ENCODE measurements at places on chromosomes 7 and 10.

- no peak for DNase-seq
These were observed 43.1 kb downstream of the MBL2 start for GRCh38 chr10:52729271-52730104.

DNA sequence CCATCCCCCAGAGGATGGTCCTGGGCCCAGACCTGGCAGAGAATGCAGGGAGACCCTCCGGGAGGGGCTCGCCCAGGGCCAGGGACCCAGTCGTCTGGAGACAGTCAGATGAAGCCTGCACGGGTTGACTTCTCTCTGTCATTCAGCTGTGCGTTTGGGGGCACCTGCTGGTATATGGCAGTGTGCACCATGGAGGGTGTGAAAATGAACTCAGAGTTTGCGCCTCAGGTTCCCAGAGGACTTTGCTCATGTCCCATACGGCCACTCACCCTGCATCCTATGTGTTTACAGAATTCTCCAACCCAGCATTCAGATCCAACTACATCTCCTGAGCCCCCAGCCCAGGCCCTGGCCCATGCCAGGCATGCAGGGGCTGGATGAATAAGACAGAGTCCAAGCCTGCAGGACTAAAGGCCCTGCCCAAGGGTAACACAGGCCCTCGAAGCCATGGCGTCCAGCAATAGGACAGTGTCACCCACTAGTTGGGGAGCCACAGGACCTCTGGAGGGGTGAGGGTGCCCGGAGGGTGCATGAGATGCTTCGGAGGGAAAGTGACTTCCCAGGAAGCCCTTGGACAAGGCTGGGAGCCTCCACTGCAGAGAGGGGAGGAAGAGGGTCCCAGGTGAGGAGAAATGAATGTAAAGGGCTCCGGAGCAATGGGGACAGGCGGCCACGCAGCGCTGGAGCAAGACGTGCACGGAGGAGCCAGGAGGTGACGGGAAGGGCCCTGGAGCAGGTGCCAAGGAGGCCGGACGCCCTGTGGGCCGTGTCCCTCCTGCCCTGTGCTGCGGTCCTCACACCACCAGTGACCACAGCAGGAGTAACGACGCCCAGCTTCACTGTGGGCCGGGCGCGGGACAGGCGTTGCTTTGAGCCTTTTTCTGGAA, 36.3 kb downstream of the CALML3 start:
- no peak for DNase-seq

GRCh38 chr7:137209151-137209817, 134.2 kb downstream of the PTN start:
- no peak for DNase-seq

DNA sequence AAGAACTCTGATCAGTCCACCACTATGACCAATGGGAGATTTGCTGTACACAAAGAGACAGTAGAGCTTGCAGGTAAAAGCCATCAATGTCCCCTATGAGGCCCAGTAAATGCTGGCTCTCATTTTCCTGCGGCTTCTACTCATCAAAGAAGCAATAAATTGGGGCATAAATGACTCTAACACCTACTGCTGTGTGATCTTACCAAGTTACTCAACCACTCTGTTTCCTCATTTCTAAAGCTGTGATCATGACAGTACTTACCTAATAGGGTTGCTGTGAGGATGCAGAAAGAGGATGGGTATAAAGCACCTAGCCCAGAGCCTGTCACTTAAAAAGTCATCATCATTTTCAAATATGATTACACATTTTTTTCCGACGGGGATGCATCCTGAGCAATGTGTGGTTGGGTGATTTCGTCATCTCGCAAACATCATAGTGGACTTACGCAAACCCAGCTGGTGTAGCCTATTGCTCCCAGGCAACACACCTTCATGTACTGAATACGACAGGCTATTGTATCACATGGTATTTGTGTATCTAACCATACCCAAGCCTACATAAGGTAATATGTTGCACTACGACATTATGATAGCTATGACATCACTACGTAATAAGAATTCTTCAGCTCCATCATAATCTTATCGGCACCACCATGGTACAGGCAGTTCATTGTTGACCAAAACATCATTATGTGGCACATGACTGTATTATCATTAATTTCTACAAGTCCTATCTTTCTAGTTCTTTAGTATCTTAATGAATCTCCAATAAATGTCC, 7.1 kb upstream of the MGMT start:
- DNase-seq = no peak

- no peak for DNase-seq
These were observed 35.0 kb downstream of the JAKMIP3 start for GRCh38 chr10:132100556-132101349.

- DNase-seq = no peak
These were observed 166.7 kb upstream of the BET1 start for GRCh38 chr7:94170836-94171235.

DNA sequence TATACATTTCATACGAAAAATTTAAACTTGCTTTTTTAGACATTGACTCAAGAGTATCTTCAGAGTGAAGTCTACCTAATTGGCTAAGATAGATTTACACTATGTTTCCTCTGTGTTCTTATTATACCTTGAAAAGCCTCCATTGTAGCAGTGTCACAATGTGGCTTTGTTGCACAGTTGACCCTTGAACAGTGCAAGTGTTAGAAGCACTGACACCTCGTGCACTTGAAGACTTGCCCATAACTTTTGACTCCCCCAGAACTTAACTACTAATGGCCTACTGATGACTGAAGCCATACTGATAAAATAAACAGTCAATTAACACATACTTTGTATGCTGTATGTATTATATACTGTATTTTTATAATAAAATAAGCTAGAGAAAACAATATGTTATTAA, 84.3 kb downstream of the CPED1 start:
- DNase-seq = no peak

- DNase-seq = no peak
These were observed 36.8 kb upstream of the DPYSL4 start for GRCh38 chr10:132149917-132150316.

DNA sequence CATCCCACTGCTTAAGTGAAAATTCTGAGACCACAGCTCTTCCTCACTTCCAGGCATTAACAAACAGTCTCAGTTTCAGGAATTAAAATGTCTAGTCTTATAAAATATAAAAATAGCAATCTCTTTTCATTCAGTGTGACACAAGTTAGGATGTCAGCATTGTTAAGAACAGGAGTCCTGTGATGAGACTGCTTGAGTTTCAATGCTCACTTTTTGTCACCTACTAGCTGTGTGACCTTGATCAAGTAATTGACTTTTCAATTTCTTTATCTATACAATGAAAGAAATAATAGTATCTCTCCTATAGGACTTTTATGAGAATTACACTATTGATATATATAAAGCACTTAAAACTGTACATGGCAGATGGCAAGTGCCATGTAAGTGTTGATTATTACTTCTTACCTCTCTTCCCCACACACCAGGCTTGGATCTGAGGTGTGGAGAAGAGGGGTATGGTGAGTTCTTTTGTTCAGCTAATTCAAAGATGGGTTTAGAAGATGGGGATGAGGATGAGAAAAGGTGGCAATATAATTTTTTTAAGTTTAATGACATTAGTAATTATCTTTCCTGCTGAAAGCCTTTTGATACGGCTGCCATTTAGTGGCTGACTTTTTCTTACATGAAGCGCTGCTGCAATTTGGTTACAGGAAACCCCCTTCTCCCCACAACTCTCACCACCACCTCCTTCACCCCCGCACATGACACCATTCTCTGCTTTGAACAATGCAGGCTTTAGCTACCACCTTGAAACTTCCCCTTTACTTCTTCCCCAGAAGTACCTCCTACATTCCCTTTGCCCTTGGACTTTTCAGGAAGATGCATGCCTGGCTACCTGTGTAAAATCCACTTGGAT, 20.8 kb upstream of the HYAL4 start:
- no peak for DNase-seq

DNA sequence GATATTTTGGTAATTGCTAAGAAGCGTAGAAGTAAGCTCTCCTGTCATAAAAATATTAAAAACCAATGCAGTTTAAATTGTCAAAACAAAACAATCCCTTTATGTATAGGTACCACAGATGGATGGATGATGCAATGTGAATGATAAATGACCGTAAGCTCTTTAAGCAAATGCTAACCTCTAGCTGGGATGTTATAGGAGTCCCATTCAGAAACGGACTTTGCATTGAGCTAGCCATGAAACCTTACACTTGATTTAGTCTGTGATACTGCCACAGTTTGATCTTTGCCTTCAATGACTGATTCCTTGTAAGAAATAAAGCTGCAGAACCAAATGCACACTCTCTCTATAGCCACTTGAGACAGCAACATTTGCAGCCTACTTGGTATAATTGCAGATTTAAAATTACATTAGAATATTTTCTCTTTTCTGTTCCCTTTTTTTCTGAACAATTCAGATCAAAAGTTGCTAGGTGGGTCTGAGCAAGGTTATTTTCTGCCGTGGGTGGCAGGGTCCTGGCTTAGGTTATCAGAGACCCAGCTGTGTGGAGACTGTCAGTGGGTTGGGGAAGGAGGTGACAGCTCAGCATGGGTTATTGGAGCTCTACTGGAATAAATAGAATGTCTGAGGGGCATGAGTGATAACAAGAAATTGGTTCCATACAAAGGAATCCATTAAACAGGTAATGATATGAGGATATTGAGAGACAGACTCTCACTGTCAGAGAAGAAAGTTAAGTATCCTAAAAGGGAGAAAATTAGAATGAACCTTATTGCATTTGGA, 258.8 kb upstream of the CDC14C start:
- no peak for DNase-seq

- DNase-seq = no peak
These were observed 14.4 kb upstream of the GSTK1 start for GRCh38 chr7:143248761-143249354.

DNA sequence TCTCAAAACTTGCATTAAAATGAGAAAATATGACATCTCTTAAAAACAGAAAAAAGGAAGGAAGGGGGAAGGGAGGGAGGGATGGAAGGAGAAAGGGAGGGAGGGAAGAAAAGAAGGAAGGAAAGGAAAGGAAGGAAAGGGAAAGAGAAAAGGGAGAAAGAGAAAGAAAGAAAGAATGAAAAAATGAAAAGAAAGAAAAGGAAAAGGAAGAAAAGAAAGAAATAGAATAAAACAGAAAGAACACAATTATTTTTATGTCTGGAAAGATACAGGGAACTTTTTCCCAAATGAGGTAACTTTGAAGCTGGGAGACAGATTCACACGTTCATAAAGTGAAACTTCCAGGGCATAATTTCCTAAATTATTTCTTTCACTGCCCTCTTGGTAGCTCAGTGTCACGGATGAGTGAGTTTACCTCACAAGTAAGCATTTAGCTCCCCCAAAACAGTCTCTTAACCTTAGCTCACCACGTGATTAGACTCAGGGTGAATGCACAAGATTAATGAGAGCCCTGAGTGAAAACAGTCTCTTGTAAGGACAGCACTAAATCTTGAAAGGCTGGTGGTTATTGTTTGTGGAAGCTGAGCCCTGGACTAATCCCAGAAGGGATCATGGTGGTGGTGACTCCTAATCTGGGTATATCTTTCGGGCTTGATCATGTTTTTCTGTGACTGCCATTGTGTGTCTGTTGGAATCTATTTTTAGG, 74.1 kb upstream of the HDAC9 start:
- DNase-seq = no peak

DNA sequence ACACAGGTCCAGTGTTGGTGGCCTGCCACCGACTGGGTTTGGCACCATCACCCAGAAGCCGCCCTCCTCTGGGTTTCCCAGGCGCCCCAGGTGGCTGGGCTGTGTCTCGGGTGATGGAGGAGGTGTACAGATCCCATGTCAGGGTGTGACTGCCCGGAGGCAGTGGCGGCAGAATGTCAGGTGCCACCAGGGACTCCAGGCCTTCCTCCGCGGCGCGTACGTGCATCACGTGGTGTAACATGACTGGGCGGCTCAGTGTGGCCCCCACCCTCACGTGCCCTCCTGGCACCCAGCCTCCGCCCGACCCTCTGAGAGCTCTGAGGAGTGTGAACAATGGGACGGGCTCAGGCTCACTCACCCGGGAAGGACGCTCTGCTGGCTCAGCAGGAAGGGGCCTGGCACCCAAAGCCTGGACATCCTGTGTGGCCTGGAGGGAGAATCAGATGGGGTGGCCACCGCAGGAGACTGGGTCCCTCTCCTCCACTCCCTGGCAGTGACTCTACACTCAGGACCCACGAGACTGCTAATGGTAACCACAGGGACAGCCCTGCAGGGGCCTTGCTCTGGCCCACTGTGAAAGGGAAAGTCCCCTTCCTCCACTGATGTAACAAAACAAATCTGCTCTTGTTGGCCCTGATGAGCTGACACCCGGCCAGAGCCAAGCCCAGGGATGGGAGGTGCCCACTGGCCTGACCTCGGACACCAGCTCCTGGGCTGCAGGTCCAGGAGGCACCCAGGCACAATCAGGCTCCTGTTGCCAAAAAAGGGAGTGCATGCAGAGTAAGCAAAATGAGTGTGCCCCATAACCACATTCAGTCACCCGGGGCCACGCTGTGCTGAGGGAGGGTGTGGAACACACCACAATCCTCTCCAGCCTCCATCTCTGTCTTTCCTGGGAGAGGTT, 164.8 kb downstream of the PRKAG2 start:
- DNase-seq = no peak

DNA sequence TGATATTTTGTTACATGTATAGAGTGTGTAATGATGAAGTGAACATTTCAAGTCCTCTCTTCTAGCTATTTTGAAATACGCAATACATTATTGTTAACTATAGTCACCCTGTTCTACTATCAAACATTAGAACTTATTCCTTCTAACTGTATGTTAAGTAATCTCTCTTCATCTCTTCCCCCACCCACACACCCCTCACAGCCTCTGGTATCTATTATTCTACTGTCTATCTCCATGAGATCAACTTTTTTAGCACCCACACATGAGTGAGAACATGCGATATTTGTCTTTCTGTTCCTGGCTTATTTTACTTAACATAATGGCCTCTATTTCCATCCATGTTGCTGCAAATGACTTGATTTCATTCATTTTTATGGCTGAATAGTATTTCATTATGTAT, 57.7 kb upstream of the EGR2 start:
- DNase-seq = no peak

DNA sequence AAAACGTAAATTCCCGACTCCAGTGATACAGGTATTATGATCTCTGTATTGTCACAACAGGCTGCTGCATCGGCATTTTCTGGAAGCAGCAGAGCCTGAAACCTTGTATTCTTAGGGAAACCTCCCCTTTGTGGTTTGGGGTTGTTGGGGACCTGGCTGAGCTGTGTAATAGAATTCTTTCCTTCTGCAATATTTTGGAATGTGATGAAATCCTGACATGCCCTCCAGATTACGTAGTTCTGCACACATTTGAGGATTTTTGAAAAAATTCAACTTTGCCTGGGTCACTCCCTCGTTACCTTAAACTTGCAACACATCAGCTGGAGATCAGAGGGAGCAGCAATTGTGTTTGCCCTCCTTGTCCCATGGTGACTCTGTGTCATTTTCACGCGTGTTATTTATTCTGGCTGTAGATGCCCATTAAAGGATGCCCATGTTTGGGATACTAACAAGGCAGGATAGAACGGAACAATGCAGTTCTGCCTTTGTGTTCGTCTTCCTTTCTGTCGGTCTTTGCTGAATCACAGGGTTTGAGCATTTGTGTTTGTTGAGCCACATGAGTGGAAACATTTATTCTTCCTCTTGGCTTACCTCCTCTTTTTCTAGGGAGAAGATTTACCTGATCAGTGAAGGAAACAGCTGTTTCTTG, 181.7 kb downstream of the TCF7L2 start:
- no peak for DNase-seq

GRCh38 chr10:15745751-15746150, 26.0 kb upstream of the ITGA8 start:
- no peak for DNase-seq

- DNase-seq = no peak
These were observed 13.3 kb upstream of the PRDX3 start for GRCh38 chr10:119191881-119192280.

- DNase-seq = no peak
These were observed 11.7 kb downstream of the SRPK2 start for GRCh38 chr7:105376908-105377533.

Measured in GF-D8 (cell line).